PC-9 (cell line): ENCODE measurements at places on chromosomes 11 and 22. TPM values are rescaled to one million over a fixed set of nuclear protein-coding genes. Genes with fewer than 3 reads are reported as not detected.
A peak's percentile ranks its signal among the peaks of the same experiment; 100 is the strongest.

GRCh38 chr11:104118105-104118744 is 45.7 kb downstream of the PDGFD start:
- no peak for DNase-seq

GRCh38 chr22:45969414-45969799 is 7.6 kb downstream of the WNT7B start:
- peak; percentile 78 for DNase-seq

- no peak for DNase-seq
Observed at GRCh38 chr11:27187848-27188621, 147.4 kb downstream of the BBOX1 start.

DNA sequence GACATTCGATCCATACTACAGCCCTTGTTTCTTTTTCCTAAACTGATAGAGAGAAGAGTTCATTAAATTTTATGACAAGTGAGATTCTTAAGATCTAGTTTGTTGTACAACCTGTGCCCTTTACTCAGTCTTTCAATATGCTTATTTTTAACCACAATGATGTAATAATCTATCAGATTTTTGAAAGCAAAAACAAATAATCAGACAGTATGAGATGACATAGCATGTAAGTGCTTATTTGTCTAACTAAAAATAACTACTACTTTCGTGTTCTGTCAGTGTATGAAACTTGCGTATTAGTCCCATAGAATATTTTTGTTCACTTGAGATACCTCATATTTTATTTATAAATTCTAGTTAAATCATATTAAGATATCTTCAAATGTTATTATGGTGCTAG is 33.2 kb downstream of the RAB39A start:
- DNase-seq: no peak

- no peak for DNase-seq
Observed at GRCh38 chr11:74010306-74011300, 1.7 kb upstream of the UCP3 start.

RCN1 gene
- total RNA-seq: 206 and 211 TPM in 2 replicates

SYT7 gene
- 4.0 and 8.9 TPM in 2 replicates for total RNA-seq
